ENCODE measurements at places on chromosomes 1 and 21. TPM values are rescaled to one million over a fixed set of nuclear protein-coding genes. Genes with fewer than 3 reads are reported as not detected.

Gene OR14K1
- not detected for total RNA-seq

- peak; percentile 6 for DNase-seq
- no peak overlapping the region for H3K4me3 ChIP-seq
- no peaks in the 10 kb centered on the region for H3K27me3 ChIP-seq
- H3K36me3 ChIP-seq = no peaks in the 10 kb centered on the region
- no peak overlapping the region for H3K27ac ChIP-seq
These were observed 191.8 kb upstream of the SAMSN1 start for GRCh38 chr21:14737922-14738321.

- no peaks in the 10 kb centered on the region for H3K27me3 ChIP-seq
- no peak overlapping the region for H3K4me3 ChIP-seq
- DNase-seq = no peak
- H3K27ac ChIP-seq = no peak overlapping the region
These were observed 54.6 kb downstream of the PRKCZ start for GRCh38 chr1:2104621-2105427.

- no peak overlapping the region for H3K4me3 ChIP-seq
- H3K36me3 ChIP-seq = no peaks in the 10 kb centered on the region
- no peak overlapping the region for H3K27ac ChIP-seq
- peaks cover 16% of the 10 kb centered on the region for H3K4me1 ChIP-seq
- DNase-seq = no peak
These were observed 58.2 kb downstream of the SIK1 start for GRCh38 chr21:43368685-43369084.

DNA sequence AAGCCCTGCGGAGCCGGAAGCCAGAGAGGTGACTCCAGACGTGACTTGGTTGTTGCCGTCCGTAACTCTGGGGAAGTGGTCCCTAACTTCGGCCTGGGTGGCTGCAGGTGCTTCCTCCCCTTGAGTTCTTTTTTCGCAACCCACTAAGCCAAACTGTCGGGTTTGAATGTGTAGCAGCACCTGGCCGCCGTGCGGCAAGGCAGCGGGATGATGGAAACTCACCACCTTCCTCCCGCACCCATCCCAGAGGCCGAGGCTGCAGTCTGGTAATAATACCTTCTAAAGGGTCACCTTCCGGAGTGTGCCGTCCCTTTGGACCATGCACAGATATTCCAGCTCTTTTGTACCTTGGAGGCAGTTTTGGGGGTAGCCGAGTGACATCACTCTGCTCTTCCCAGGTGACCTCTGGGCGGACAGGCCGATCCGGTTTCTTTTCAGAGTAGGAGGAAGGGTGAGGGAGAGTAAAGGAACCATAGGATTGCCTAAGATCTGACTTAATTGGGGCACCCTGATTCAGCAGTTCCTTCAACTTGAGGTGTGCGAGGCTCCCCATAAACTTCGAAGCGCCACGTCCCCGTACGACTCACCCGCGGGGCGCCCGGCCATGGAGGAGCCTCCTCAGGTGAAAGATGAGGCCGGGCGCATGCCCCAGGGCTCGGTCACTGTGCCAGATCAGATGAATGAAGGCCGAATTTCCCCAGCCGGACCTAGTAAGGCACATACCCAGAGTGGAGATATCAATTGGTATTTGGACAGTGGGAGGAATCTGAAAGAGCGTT is 1.0 kb downstream of the KCNK1 start:
- peaks cover 25% of the 10 kb centered on the region for H3K4me1 ChIP-seq
- H3K27me3 ChIP-seq = no peaks in the 10 kb centered on the region
- peak overlapping the region; percentile 88 for H3K27ac ChIP-seq
- peaks cover 25% of the 10 kb centered on the region for H3K36me3 ChIP-seq
- peak overlapping the region; percentile 62 for H3K4me3 ChIP-seq

GRCh38 chr1:205715628-205716027 is 34.4 kb downstream of the NUCKS1 start:
- H3K4me1 ChIP-seq = no peaks in the 10 kb centered on the region
- H3K4me3 ChIP-seq = no peak overlapping the region
- H3K27ac ChIP-seq = no peak overlapping the region
- no peaks in the 10 kb centered on the region for H3K27me3 ChIP-seq
